ENCODE measurements at places on chromosomes 3 and 15.

- no peak for DNase-seq
Measured at GRCh38 chr3:23111797-23112196, 91.3 kb upstream of the UBE2E2 start.

- no peak for DNase-seq
Measured at GRCh38 chr15:68056097-68056865, 2.2 kb downstream of the PIAS1 start.

DNA sequence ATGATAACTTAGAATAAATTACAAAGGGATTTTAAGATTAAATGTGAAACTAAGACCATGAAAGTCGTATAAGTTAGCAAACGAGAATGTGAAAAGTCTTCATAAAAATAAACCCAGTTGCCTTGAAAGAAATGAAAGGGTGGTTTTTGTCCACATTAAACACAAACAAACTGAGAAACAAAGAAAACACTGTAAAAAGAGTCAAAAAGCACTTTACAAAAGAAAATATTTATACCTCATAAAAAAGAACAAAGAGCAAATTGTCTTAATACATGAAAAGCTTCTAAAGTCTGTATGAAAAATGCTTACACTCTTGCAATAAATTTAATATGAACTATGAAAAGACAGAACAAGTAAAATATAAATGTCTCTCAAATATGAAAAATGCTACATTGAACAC, 865.9 kb upstream of the CADM2 start:
- DNase-seq = no peak

- DNase-seq = no peak
Measured at GRCh38 chr15:27690290-27690689, 408.8 kb downstream of the OCA2 start.

- DNase-seq = no peak
Measured at GRCh38 chr3:13882876-13883275, 3.0 kb upstream of the WNT7A start.
